DMS79 (cell line): ENCODE measurements at places on chromosomes 11 and 22.

GRCh38 chr11:43830928-43831440 is 49.6 kb upstream of the ALKBH3 start:
- DNase-seq, result no peak

GRCh38 chr11:64765291-64765850 is 5.6 kb upstream of the PYGM start:
- no peak for DNase-seq

- no peak for DNase-seq
Observed at GRCh38 chr22:31538815-31539214, 42.5 kb downstream of the SFI1 start.

GRCh38 chr22:19508024-19508776 is 16.0 kb downstream of the CLDN5 start:
- DNase-seq, result no peak

DNA sequence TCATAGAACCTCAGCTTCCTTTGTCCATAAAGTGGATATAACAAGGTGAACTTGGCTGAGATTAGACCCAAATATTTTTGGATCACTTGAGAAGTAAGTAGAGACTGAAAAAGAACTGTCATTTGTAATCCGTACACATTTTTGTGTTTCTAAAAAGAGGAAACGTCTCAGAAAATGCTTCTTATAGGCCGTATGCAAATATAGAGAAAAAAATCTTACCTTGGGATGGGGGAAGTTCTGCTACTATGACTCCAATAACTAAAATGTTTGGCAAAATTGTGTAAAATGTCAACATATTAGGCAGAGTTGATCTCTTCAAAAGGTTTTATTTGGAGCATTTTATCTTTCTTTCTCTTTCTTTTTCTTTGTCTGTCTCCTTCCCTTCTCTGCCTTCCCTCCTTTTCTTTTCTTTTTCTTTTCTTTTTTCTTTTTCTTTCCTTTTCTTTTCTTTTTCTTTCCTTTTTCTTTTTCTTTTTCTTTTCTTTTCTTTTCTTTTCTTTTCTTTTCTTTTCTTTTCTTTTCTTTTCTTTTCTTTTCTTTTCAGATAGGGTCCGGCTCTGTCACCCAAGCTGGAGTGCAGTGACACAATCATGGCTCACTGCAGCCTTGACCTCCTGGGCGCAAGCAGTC is 48.2 kb downstream of the ADM start:
- DNase-seq, result no peak

- DNase-seq, result no peak
Observed at GRCh38 chr11:2464451-2465165, 19.8 kb downstream of the KCNQ1 start.

DNA sequence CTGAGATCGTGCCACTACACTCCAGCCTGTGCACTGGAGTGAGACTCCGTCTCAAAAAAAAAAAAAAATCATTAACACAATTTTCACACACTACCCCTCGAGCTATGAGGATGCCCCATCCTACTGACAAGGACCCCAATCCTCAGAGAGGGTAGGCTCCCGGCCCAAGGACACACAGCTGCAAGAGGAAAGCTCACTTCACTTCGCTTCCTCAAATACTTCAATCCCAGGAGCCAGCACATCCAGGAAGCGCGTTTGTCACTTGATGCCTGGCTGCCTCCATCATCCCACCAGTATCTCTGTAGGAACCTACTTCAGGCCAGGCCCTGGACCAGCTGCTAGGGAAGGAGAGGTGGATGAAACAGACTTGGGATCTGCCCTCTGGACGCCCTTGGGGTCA is 144.0 kb downstream of the CRYBB2 start:
- DNase-seq, result no peak

DNA sequence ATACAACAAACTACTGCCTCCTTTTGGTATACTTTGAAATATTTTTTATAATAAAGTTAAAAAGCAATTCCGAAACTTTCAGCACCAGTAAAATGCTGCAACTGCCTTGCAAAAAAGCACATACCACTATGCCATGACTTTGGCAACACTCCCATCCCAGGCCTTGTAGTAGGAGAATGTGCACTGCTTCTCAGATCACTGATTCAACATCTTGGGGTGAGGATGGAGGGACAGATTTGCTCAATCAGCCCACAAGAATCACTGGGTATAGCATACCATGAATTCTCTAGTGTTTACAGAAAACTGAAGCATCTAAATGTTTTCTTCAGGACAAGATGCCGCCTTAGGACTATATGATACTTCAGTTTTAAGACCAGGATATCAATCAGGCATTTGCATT is 14.9 kb downstream of the EIF4ENIF1 start:
- DNase-seq, result no peak

GRCh38 chr11:95245038-95245437 is 14.0 kb upstream of the SESN3 start:
- DNase-seq, result no peak

GRCh38 chr11:122002047-122002446 is 114.0 kb downstream of the BLID start:
- DNase-seq, result no peak

GRCh38 chr11:65569164-65569972 is 909 bp upstream of the ZNRD2 start:
- DNase-seq, result no peak

GRCh38 chr11:71499546-71499945 is 27.5 kb upstream of the KRTAP5-7 start:
- DNase-seq, result no peak

- DNase-seq, result no peak
Observed at GRCh38 chr11:95703049-95703448, 86.5 kb downstream of the FAM76B start.
